ENCODE measurements at places on chromosomes 12 and 14.

DNA sequence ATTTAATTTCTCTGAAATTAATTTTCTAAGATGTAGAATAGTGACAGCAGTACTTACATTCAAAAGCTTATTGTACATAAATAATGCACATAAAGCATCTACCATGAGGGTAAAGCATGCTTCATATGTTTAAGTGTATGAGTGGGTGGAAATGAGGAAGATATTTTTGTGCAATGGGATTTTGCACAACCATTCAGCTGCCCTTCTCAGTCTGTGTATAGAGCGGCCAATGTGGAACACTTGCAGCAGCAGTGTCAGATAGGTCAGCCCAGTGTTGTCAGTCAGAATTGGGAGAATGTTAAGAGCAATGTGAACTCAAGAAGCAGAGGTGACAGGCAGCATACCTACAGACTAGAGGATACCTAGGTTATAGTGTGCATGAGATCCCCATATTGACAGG is 72.5 kb upstream of the ATP2B1 start:
- no peak for DNase-seq

GRCh38 chr12:34377243-34378035 is 355.1 kb downstream of the ALG10 start:
- DNase-seq: no peak

GRCh38 chr12:98213556-98213955 is 301.8 kb upstream of the TMPO start:
- no peak for DNase-seq

- no peak for DNase-seq
These were observed 15.9 kb downstream of the PLEKHG3 start for GRCh38 chr14:64720131-64720576.

DNA sequence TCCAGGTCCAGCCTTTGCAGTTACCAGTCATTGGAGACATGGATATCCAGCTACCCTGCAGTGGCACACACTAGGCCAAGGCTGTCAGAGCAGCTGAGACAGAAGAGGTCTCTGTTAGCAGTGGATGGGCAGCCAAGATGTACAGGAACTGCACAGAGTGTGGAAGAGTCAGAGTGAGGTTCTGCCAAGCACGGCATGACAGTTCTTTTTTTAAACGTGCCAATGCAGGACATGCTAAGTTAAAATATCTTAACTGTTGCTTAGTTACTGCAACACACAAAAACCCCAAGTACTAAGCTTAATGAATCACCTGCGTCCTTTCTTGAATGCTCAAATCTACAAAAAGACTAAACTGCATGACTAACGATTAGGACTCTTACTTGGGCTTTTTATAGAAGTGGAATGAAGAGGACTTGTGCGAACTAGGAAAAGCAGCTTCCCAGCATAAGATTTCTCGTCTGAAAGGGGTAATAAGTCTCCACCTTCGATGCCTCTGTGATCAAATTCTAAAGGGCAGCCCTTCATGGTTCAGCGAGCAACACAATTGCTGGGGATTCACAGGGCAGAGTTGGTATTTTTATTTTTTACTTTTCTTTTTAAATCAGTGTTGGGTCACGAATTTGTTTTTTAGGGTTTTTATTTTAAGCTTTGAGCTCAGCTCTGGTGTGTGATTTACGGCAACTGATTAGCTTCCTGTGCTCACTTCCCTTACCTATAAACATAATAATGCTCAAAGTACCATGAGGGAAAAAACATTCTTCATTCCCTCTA is 20.6 kb downstream of the MAPK1IP1L start:
- DNase-seq: no peak

Measured in stimulated activated CD8-positive, alpha-beta memory T cell treated with anti-CD3 and anti-CD28 coated beads, Interleukin-12 subunit alpha, Interleukin-12 subunit beta, amount 100 ng/mL, for 1 hour (primary cell).